ENCODE measurements at places on chromosomes 6 and 20.

DNA sequence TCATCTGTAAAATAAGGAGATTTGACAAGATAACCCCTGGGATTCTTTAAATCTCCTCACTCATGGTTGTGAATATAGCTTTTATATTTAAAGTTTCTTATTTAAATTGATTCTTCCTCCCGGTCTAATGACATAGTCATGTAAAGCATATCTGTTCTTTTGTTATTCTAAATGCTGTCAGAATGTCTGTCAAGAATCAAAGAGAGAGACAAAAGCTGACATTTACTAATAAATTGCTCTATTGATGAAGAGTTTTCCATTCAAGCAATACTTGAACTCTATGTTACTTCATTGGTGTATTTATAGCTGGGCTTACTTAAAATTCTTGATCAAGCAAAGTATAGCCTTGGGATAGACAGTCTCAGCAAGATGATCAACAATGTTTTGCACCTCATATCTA, 865.8 kb downstream of the TBC1D32 start:
- DNase-seq, result no peak

DNA sequence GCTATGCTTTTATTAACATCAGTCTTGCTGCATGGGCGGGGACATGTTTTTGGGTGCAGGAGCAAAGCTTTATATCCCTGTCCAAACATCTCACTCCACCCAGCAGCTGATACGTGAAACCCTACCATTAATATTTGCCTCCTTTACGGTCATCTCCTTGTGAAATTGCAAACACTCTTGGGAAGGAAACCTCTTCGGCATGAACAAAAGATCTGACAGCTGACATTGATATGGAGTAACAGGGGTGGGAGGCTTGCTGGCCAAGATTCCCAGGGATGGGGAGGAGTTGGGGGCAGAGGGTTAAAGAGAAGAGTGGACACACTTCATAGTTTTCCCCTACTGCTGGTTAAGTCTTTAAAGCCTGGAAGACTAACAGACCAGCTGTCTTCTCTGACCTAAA, 22.2 kb upstream of the VEGFA start:
- DNase-seq, result no peak

- DNase-seq, result no peak
These were observed 13.2 kb upstream of the KIF25 start for GRCh38 chr6:167984144-167984719.

DNA sequence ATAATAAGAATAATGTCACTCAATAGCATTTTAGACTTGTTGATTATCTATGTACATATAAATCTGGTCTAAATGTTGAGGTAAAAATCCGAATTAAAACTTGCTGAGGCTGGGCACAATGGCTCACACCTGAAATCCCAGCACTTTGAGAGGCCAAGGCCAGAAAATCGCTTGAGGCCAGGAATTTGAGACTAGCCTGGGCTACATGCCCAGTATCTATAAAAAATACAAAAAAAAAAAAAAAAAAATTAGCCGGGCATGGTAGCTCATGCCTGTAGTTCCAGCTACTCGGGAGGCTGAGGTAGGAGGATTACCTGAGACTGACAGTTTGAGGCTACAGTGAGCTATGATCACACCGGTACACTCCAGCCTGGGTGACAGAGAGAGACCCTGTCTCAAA, 34.2 kb upstream of the SUPT3H start:
- no peak for DNase-seq

- peak; percentile 56 for DNase-seq
These were observed 13.5 kb downstream of the EYA4 start for GRCh38 chr6:133254552-133255228.

GRCh38 chr20:11777387-11778205, 140.1 kb upstream of the BTBD3 start:
- no peak for DNase-seq

DNA sequence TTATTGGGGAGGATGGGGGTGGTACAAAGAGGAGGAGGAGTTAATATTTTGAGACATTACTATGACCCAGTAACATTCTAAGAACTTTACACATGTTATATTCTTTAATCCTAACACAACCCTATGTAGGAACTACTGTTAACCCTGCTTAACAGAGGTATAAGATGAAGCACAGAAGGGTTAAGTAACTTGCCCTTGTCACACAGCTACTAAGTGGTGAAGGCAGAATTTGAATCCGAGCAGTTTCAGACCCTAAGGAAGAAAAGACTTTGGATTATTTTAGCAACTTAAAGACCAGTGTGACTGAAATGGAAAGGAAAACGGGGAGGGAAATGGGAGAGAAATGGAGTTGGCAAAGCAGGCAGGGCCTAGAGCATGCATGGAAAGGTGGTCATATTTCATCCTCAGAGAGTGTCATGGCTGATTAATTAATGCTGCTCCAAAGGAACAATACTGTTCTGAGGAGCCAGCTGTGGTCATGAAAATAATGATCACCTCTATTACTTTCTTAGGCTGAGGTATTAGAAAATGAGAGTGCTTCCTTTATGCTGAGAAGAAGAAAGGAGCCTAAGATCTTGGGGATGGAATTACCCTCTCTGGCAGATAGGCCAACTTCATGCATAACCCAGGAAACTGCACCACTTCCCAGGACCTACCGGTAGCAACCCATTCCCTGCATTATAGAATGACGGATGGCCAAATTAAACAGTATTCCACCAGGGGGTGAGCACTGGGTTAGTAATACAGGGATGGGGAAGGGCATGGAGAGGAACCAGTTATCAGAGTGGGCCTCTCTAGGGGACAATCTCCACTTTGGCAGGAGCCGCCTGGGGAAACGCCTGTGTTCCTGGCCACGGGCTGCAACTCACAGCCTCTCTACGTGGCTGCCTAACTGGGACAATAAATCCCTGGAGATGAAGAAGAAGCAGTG, 50.1 kb upstream of the TNFAIP3 start:
- DNase-seq, result no peak

DNA sequence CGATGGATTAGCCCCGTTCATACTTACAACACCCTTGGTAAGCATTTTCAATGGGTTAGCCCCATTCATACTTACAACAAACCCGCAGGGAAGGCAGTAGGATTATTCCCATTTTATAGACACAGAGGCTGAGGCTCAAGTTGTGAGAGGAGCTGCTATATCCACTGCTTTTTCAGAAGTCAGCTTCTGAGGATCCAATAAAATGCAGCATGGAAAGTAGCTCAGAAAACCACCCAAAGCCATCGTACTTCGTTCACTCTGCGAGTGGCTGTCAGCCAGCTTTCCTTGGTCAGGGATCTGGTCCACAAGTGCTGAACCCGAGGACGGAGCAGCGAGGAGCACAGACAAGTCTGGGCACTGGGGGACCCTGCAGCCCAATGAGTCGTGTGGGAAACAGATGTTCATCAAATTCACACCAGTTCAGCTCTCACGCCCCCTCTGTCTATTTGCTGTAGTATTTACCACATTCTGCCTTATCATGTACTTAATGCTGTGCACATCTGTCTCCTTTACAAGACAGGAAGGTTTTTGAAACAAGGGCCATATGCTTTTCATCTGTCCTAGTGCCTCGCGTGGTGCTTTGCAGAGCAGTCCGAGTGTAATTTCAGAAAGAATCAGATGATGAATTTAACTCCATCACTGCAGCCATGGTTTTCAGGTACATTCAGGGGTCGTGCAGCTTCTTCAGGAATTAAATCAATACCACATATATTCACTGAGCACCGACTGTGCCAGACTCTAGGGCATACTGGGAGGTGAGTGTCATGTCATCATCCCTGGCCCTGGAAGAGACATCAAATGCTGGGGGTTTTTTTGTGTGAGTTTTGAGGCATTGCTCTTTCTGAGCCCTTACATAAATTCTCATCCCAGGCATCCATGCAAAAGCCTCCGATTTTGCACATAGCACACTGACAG, 256.9 kb downstream of the CDH26 start:
- no peak for DNase-seq

DNA sequence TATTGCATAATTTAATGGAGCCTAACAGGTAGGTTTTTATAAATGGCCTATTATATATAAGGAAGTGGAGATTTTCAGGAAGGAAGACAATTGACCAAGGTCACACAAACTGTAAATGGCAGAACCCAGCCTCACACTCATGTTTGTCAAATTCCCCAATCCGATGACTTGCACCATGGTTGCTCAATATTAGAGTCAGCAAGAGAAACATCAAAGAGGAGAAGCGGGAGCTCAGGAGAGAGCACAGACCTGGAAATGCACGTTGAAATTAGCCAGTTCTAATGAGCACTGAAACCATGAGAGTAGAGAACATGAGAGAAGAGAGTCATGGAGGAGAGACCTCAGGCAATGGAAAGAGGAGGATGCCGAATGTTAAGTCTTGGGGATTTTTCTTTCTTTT, 13.5 kb upstream of the MLIP start:
- DNase-seq, result no peak

DNA sequence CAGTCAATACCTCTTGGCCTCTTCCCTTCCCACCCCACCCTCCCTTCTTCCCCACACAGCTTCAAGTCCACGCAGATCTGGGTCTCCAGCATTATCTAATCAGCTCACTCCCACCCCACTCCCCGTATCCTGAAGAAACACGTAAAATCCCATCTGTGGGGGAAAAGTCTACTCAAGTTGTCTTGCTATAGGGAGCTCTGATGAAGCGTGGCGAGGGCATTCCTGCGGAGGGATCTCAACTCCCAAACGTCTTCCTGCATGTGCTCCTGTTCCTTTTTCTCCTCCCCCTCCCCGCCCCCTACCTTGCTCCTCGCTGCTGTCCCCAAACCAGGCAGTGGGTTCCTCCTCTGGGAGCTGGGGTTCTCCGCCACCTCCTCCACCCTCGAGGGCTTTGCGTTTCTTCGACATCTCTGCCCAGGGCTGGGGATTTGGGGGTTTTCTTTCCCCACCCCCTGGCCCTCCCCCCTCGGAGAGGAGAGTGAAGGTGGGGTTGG, 181.8 kb downstream of the TBXT start:
- DNase-seq, result no peak

GRCh38 chr6:40444811-40445210, 142.4 kb downstream of the LRFN2 start:
- no peak for DNase-seq

- no peak for DNase-seq
These were observed 36.8 kb upstream of the KLHL31 start for GRCh38 chr6:53702316-53702715.

- DNase-seq, result no peak
These were observed 107.1 kb downstream of the CDYL start for GRCh38 chr6:4883298-4883697.

- no peak for DNase-seq
These were observed 818.7 kb upstream of the GJE1 start for GRCh38 chr6:141313986-141314385.

- no peak for DNase-seq
These were observed 112.3 kb upstream of the PRSS16 start for GRCh38 chr6:27135087-27135657.

- DNase-seq, result no peak
These were observed 5.6 kb downstream of the TOP1 start for GRCh38 chr20:41034239-41034638.

DNA sequence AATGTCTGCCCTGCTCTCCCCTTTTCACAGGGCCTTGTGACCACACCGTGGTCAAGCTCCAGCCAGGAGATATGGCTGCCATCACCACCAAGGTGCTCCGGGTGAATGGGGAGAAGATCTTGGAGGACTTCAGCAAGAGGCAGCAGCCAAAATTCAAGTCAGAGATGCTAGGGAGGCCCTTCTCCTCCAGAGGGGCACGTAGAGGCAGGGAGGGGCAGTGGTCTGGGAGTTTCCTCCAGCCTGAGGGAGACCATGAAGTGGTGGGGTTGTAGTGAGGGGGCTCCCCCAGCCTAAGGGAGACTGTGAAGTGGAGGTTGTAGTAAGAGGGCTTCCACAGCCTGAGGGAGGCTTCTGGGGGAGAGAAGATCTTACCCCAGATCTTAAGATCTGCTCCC, 4.0 kb downstream of the DXO start:
- DNase-seq, result no peak

- no peak for DNase-seq
These were observed 20.9 kb upstream of the VNN1 start for GRCh38 chr6:132734694-132735236.

DNA sequence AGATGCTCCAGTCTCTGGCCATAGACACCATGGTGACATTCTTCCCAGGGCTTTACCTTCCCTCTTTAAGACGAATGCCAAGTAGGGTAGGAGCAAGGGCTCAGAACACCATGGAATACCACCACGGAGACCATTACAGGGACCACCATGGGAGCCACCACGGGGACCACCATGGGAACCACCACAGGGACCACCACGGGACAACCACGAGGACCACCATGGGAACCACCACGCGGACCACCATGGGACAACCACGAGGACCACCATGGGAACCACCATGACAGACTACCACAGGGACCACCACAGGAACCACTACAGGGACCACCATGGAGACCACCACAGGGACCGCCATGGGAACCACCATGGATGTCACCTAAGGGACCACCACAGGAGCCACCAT, 66.9 kb upstream of the MPC1 start:
- DNase-seq, result no peak

DNA sequence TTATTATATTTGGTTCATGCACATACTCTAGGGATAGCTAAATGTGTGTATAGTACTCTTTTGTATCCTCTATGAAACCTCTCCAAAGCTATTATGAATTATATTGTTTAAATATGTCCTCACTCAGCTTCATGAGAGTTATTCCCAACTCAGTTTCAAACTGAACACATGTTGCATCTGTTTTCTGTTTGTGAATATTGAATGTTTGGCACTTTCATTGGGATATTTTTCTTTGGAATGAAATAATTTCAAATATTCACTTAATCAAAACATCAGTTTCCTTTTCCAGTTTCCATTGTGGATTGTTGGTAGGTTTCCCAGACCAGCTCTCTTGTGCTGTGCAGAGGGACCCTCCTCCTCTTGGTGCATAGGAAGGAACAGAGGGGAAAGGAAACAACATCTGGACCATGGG, 46.6 kb downstream of the HDAC2 start:
- no peak for DNase-seq

DNA sequence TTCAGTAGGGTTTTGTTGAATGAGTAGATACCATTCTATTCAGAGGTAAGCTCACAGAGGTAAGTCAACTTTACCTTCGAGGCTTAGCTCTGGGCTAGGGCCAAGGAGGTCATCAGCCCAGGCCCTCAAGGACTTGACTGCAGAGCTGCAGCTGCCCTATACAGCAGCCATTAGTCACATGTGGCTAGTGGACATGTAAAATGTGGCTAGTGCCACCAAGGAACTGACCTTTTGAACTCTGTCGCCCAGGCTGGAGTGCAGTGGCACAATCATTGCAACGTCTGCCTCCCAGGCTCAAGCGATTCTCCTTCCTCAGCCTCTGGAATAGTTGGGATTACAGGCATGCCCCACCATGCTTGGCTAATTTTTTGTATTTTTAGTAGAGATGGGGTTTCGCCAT, 47.9 kb upstream of the EPB41L1 start:
- DNase-seq, result no peak

GRCh38 chr6:134117409-134117808, 65.0 kb upstream of the SLC2A12 start:
- no peak for DNase-seq

DNA sequence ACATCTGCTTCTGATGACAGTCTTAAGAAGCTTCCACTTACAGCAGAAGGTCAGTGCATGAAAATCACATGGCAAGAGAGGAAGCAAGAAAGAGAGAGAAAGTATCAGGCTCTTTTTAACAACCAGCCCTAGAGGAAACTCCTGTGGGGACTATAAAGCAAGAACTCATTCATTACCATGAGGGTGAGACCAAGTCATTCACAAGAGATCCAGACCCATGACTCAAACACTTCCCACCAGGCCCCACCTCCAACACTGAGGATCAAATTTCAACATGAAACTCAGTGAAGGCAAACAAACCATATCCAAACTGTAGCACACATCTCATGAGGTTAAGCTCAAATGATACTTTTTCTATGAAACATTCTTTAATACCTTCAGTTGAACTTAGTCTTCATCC, 643.2 kb upstream of the SYNCRIP start:
- DNase-seq, result no peak

Data from HS-5 (cell line).